ENCODE measurements at places on chromosomes 13 and 19.

DNA sequence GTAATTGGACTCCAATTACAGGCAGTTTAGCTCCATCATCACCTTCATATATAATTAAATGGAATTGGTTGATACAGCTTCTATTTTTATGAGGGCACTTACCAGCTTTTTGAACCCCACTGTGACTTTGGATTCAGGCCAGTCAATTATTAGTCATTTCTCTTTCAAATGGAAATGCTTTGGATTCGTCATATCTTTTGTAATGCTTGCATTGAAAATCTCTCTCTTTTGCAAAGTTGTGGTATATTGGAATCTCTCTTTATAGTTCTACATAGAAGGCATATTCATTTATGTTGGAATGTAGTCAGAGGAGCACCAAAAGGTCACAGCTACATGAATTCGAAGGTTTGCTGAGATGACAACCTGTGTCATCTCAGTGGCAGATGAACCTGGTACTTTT is 1074.3 kb upstream of the SLC10A2 start:
- DNase-seq = peak; percentile 82

DNA sequence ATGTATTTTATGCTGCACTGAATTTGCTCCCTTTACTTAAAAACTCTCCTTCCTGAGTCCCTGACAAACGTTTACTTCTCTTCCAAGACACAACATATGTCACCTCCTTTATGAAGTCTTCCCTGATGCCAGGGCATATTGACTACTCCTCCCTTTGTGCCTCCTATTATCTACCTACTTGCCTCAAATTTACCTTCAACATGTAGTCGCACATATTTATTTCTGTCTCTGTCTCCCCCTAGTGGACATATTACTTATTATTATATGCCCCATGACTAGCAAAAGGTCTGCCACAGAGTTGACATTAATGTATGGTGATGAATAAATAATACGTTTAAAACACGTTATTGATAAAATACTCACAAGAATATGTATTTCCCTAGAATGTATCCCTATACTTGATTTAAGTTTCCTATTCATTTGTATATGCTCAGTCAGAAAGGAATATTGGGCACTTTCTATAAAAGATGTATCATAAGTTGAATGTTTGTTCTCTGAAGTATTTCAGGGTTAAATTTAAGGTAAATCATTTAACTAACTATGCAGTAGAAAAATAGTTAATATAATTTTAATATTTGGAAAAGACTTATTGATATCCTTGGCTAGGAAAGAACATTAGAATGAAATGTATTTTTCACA is 250.3 kb upstream of the ATXN8OS start:
- peak; percentile 75 for DNase-seq

- no peak for DNase-seq
These were observed 1.0 kb downstream of the SCN1B start for GRCh38 chr19:35031072-35031881.

DNA sequence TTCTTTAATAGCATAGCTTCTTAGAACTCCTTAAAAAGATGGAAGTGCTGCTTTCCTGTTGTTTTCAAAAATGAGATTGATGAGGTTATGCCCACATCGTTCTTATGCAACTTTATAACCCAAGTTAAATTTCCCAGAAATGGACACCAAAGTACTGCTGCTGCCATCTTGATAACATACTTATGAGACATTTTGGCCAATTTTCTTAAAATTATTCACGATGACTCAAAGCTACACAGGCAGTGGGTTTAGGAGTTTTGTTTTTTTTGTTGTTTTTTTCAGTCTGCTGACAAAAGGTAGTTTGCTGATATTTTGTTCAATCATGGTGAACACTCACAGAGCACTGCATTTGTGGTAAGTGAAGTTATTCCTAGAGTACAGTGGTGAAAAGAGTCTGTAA is 54.9 kb upstream of the RFC3 start:
- no peak for DNase-seq

DNA sequence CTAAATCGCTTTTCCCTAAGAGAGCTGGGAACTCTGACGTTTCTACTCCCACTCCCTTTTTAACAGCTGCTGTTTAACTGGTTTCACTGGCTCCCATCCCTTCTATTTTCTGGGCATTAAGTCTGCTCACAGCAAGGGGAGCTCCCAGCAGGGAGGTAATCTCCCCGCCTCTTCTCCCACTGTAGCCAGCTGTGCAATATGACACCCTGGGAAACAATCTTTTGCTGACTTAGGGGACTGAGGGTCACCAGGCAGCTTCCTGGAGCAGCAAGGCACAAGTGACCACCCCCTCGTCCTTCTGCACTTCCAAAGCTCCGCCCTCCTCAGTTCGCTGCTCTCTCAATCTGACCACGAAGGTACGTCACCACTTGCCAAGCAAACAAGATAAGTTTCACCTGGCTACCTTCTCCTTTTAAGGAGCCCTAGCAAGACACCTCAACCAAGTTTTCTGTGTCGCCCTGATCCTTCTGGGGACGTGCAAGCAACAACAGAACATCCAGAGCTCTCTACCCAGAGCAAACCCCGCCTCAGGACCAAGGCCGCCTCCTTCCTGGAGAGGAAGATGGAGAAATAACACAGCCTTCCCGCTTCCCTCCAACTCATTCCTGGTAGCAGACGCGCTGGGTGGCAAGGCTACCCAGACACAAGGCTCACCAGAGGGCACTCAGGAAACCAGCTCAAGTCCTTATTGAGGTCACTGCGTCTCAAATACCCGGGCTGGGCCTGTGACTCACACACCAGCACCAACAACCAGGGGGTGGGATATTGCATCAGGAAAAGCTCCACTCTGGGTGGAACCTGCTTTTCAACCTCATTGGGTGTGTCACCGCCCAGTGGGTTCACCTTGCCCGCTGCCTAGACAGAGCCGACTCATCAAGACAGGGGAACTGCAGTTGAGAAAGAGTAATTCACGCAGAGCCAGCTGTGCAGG is 92.4 kb downstream of the STK24 start:
- DNase-seq = peak; percentile 34

DNA sequence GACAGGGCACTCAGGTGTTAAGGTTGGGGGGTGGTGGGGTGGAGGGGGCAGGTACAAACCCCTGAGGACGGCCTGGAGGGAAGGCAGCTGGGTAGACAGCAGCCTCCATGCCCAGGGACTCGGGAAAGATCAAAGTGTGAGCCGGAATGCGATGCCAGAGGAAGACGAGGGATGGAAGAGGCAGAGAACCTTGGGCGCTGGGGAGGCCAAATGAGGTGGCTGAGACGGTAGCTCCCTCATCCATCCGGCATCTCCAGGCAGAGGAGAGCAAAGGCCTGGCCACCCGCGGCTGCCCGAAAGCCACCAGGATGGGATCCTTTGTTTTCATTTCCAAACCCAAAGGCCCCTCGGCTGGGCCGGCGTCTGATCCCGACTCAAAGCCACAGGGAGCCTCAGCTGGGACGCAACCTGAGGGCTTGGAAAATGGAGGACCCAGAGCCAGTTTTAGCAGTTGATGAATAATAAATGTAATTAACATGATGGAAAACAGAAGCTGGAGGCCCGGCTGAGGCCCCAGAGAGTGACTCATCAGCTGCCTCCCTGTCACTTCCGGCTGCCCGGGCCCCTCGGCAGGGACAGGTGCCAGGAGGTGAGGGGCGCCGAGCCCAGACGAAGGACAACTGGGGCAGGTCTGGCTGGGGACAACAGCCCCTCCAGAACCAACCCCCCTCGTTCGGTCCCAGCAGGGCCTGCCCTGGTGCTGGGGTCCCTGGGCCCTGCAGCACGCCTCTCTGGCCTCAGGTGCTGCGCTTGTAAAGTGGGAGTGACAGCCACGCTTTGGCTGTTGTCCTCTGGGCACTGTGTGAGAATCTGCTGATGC is 61.6 kb downstream of the CEBPG start:
- DNase-seq = no peak

GRCh38 chr13:109454167-109454917 is 332.0 kb downstream of the IRS2 start:
- DNase-seq = no peak

GRCh38 chr19:10105509-10106099 is 558 bp upstream of the PPAN start:
- DNase-seq = no peak

DNA sequence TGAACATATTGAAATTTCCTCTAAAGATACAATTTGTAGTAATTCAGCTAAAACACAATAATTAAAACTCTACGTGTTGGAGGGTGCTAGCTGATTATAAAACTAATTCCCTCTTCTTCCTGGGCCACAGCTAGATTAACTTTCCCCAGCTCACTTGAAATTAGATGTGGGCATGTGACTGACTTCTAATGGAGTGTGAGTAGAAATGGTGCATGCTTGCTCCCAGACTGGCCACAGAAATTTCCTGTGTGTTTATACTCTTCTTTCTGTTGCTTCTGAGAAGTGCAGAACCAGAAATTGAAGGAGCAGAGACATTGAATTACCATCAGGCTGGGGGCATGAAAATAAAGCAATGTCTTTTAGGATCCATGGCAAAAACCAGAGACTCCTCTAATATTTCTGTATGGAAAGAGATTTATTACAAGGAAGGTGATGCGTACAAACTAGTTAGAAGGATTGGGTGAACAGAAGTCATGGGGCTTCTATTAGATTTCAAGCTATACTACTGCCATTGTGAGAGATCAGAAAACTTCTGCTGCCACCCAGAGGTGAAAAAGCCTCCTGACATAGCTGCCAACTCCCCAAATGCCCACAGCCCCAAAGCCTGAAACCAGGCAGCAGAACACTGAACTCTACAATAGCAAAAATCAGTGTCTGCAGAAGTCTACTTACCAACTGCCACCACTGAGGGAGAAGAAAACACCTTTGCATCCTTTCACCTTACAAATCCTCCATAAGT is 379.2 kb upstream of the MIR17HG start:
- DNase-seq = peak; percentile 10

DNA sequence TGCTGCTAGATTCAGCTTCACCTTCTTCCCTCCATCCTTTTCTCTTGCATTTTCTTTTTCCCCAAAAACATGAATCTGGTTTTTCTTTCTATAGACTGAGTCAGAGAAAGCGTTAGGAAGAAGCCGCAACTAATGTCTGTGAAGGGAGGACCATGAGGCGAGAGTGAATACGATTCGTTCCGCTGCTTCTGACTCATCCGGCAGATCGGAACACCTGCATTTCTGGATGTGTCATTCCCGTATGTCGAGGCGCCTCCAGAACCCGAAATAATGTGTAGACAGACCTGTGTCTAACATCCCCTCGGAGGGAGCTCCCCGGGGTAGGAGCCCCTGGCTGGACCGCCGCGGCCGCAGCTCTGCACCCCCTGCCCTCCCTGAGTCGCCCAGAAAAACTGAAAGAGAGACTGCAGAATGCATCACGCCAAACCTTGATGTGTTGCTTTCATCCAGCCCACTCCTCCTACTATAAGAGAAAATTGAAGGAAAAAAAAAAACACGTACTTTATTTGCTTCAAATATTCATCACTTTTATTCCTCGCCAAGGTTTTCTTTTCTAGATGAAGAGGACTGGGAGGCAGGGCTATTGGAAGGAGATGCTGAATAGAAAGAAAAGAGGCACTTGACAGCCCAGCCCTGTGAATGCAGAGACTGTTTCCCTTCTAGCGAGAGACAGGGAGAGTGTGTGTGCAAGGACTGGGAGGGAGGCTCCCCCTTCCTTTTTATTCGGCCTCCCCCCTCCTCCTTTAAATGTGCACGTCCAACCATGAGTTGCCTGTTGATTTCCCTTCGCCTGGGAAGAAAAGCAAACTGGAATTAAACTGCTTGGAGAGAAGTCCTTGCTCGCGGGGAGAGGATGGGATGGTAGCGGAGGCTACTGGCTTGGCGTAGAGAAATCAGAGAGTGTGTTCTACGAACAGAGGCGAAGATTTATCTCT is 616 bp upstream of the PCDH17 start:
- peak; percentile 74 for DNase-seq

DNA sequence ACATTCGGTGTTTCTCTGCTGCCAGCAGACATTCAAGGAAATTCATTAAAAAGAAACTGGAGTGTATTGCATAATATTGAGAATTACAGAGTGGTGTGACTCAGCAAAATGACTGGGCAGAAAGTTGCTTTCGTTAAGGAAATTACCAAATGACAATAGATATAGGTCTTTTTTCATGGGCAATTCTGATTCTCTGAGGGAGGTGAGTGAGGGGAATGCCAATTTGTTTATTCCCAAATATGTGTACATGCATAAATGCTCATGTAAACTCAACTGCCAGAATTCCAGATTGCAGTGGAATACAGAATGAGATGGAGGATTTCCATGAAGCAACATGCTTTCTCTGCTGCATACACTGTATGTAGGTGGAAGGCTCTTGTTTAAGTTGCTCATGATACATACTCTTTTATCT is 1730.1 kb downstream of the SLITRK5 start:
- no peak for DNase-seq

GRCh38 chr13:21330126-21330861 is 128.8 kb downstream of the ZDHHC20 start:
- no peak for DNase-seq

DNA sequence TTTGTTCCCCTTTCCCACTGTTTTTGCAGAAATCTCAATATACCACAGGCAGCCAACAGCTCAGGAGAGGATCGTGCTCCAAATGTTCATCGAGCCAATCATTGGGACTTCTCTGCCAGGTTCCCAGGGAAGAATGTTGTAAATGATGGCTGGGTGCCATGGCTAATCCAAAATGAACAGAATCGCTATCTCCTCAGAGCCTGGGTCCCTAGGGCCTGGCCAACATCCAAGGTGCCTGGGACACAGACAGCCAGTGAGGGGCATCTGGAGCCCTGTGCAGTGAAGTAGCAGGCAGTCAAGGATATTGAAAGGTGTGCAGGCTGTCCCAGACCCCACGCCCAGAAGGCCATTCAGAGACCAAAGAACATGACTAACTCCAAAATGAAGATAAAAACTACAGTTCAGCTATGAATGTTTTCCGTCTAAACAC is 37.8 kb downstream of the BRD4 start:
- DNase-seq = no peak

GRCh38 chr13:87426742-87427141 is 244.4 kb upstream of the SLITRK5 start:
- no peak for DNase-seq

DNA sequence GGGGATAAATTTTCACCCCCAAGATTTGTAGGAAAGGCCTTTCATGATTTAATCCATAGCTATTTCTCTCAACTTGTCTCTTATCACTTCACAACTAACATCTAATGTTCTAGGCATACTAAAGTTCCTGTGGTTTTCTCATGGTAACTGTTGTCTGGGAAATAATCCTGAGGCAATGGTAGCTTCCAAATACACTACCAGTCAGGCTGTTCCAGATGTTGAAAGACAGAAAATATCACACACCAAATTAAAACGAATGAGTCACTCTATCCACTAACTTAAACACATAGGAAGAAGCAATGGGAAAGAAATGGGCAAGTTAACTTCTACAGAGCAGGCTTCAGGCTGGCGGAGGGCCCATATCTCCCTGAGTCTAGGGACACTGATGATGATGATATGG is 77.7 kb upstream of the MYO16 start:
- no peak for DNase-seq

DNA sequence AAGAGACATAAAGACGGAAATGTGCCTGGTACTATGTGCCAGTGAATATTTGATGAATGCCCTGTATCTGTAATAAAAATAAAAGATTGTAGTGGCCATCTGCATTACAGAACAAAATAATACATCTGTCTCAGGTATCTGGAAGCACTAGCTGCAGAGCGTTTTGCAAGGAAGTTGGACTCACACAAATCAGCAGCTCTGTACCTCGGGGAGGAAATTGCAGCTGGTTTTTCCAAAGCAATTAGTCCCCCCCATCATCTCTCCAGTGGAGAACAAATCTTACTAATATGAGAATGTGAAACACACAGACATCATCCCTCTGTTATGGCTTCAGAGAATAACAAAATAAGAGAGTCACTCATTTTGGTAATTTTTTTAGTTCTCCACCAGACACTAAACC is 245.3 kb downstream of the ITGBL1 start:
- DNase-seq = no peak

GRCh38 chr19:6108721-6109633 is 1.3 kb downstream of the RFX2 start:
- DNase-seq = peak; percentile 29

All from NCI-H748 treated with DMSO at 0.1 percent for 48 hours (cell line).